Type B pancreatic cell (in vitro differentiated cells): ENCODE measurements at places on chromosomes 4 and X.

GRCh38 chrX:106932960-106933537 lies 12.8 kb downstream of the CLDN2 start:
- no peak for DNase-seq

DNA sequence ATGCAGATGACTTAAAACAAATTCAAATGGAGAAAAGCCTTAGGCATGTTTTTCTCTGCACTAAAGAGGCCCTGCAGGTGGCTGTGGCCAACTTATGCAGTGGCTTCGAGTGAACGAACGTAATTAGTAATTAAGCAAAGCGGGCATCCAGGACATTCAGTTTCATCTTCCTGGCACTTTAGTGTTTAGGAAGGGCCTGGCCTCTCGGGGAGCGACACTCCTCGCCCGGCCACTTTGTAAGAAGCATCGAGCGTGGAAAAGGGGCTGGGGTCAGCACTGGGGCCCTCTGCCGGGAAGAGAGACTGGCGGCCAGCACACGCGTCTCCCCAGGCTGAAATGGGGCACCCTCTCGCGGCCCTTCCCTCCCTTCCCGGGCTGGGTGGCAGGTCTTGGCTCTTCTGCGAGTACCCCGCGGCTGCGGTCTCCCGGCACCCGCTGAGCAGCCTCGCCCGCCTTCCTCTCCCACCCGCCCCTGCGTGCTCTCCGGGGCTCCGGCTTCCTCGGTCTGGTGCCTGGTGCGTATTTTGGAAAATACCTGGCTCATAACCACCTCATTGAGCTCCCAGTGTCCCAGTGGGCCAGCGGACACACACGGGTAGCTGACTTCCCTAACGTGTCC lies 677 bp upstream of the CYP4V2 start:
- DNase-seq, result no peak

DNA sequence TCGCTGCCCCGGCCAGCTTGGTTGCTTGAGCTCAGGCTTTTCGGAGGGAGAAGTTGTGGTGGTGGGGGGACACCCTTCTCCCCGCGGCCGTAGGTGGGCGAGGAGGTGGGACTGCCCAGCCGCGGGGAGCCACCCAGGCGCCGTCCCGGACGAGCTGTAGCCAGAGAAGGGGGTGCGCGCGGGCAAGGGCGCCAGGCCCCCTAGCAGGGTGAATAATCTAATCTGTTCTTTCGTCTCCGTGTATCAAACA lies 3.1 kb downstream of the MID1IP1 start:
- DNase-seq, result no peak

DNA sequence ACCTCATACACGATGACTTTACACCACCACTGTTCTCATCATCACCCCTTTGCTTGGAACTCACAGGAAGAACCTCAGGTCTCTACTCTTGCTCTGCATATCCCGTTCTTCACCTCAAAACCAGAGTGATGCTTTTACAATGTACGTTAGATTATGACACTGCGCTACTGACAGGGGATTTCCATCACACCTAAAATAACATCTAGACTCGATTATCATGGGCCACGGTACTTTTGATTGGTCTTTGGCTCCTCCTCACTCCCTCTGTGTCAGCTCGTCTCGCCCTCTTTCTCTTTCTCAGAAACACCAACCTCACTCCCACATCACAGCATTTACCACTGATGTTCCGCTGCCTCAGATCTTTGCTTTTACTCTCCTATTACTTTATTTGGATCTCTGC lies 172.4 kb downstream of the TLL1 start:
- DNase-seq, result no peak

- DNase-seq, result no peak
Measured at GRCh38 chr4:33340168-33340567, 2620.0 kb downstream of the PCDH7 start.

- DNase-seq, result no peak
Measured at GRCh38 chrX:24487571-24487970, 22.5 kb downstream of the PDK3 start.

GRCh38 chrX:40099055-40099958 lies 1.5 kb upstream of the BCOR start:
- DNase-seq, result no peak

GRCh38 chr4:1265351-1265750 lies 16.4 kb upstream of the CTBP1 start:
- no peak for DNase-seq

GRCh38 chrX:1308476-1308875 lies 28.1 kb upstream of the IL3RA start:
- DNase-seq, result no peak

DNA sequence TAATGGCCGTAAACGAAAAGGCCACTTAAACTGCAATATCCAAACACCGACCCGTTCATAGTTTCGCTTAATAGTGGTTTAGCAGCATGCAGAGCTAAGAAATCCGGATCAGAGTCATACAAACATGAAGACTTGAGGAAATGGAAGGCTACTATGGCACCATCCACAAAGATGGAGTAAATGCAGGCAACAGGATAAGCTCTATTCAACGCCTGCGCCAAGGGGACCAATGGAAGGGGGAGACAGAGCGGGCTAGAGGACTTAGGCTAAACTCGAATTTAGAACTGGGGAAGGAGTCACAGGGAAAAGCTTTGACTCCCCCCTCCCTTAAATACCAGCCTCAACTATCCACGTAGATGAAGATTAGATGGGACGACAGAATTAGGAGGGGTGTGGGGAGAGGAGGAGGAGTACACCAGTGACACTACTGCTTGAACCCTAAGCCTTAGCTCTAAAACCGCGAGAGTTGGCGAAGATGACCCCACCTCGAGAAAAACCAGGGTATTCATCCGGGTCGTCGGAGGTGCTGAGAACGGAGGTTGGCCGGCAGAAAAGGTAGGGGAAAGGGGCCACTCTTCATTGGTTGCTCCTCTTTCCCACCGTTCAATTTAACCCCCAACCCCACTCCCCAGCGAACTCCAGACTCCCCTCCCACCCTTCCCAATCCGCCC lies 3.5 kb downstream of the HUWE1 start:
- no peak for DNase-seq

DNA sequence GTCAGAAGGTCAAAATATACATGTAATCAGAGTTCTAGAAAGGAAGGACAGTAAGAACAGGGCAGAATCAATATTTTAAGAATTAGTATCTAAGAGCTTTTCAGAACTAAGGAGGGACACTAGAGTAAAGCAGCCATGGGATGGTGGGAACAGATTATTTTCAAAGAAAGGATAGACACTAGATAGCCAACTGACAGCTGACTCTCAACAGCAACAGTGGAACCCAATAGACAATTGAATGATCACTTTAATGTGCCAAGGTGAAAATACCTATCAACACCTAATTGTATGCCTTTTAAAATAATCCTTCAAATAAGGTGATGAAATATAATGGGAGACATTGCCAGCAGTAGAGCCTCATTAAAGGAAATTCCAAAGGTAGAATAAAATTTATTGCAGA lies 26.5 kb upstream of the CCDC160 start:
- no peak for DNase-seq

- DNase-seq, result no peak
Measured at GRCh38 chr4:165656829-165657490, 216.1 kb upstream of the TLL1 start.
